Substantia nigra (tissue), 51 donors: ENCODE measurements at places on chromosomes 16 and 17.

- DNase-seq, result no peak
These were observed 190.6 kb downstream of the CYLD start for GRCh38 chr16:50932348-50932935.

- no peak for DNase-seq
These were observed 47.1 kb downstream of the VMP1 start for GRCh38 chr17:59754552-59754951.

GRCh38 chr17:73719588-73720071, 75.4 kb upstream of the SDK2 start:
- DNase-seq, result peak; percentile 82

- no peak for DNase-seq
These were observed 23.2 kb downstream of the MNT start for GRCh38 chr17:2377659-2378058.

- no peak for DNase-seq
These were observed 408.4 kb downstream of the ZFHX3 start for GRCh38 chr16:72639494-72639893.

GRCh38 chr17:56451629-56452028, 141.9 kb upstream of the NOG start:
- DNase-seq, result no peak

- no peak for DNase-seq
These were observed 59.2 kb downstream of the ANKRD11 start for GRCh38 chr16:89431158-89431584.

GRCh38 chr17:35377068-35377467, 3.6 kb upstream of the SLFN11 start:
- DNase-seq, result no peak

- no peak for DNase-seq
These were observed 103.3 kb upstream of the CLEC3A start for GRCh38 chr16:77918809-77919707.

GRCh38 chr16:1488054-1488601, 616 bp downstream of the PTX4 start:
- DNase-seq, result no peak

DNA sequence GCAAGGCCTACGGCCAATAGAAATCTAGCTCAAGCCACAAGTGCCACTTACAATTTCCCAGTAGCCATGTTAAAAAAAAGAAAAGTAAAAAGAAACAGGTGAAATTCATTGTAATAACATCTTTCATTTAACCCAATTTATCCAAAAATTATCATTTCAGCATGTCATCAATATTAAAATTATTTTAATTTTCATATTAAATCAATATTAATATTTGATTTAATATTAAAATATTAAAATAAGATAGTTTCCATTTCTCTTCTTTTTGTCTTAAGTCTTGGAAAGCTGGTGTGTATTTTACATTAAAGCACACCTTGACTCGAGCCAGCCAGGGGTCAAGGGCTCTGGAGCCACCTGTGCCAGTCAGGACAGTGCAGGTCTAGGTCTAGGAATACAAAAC, 12.7 kb upstream of the C16orf74 start:
- no peak for DNase-seq

GRCh38 chr17:75265614-75266315, 4.1 kb downstream of the MRPS7 start:
- DNase-seq, result no peak

- no peak for DNase-seq
These were observed 6.9 kb downstream of the HERPUD1 start for GRCh38 chr16:56938664-56939513.

DNA sequence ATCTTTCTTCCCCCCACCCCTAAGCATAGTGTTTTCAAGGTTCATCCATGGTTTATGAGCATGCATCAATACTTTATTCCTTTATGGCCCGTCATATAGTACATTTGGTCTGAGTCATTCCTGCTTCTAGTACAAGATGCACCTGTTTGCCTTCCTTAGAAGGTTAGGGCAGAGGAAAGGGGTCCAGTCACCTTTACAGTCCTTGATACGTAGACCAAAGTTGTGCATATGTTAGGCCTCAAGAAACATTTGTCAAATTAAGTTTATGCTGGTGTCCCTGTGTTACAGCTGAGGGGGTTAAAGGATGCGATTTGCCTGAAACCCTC, 1.4 kb downstream of the CYB5D2 start:
- DNase-seq, result no peak

DNA sequence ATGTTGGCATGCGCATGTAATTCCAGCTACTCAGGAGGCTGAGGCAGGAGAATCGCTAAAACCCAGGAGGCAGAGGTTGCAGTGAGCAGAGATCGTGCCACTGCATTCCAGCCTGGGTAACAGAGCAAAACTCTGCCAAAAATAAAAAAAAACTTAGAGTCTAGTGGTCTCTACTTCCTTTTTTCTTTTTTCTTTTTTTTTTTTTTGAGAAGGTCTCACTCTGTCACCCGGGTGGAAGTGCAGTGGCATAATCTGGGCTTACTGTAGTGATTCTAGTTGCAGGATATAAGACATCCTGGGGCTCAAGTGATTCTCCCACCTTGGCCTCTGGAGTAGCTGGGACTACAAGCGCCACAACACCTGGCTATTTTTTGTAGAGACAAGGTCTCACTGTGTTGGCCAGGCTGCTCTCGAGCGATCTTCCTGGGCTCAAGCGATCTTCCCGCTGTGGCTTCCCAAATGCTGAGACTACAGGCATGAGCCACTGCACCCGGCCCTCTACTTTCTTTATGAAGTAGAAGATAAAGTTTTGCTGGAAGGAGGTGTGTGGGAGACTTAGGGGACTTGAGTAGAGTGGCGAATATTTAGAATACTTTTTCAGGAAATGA, 47.9 kb upstream of the TAOK1 start:
- no peak for DNase-seq

DNA sequence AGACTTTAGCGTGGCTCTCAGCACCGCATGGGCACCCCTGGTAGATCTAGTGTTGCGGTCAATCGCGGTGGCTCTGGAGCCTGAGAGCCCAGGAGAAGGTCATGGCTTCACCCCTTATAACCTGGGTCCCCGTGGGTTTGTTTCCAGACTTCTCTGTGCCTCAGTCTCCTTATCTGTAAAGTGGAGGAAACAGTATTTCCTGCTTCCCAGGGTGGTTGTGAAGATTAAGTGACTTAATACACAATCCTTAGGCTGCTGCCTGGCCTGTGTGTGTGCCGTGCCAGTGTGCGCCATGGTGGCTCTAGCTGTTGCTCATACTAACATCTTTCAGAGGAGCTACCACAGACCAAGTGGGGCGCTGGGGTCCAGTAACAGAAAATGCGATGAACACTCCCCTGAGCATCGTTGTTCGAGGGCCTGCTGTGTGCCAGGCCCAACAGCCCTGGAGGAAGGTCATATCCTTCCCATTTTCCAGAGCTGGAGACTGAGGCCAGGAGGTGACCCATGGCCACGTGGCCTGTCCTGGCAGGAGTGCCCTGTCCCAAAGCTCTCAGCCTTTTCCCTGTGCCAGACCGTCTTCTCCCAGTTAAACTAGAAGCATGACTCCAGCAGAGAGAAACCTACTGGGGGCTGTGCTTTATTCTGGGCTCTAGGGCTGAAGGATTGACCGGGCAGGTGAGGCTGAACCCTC, 70.1 kb downstream of the CMIP start:
- no peak for DNase-seq

DNA sequence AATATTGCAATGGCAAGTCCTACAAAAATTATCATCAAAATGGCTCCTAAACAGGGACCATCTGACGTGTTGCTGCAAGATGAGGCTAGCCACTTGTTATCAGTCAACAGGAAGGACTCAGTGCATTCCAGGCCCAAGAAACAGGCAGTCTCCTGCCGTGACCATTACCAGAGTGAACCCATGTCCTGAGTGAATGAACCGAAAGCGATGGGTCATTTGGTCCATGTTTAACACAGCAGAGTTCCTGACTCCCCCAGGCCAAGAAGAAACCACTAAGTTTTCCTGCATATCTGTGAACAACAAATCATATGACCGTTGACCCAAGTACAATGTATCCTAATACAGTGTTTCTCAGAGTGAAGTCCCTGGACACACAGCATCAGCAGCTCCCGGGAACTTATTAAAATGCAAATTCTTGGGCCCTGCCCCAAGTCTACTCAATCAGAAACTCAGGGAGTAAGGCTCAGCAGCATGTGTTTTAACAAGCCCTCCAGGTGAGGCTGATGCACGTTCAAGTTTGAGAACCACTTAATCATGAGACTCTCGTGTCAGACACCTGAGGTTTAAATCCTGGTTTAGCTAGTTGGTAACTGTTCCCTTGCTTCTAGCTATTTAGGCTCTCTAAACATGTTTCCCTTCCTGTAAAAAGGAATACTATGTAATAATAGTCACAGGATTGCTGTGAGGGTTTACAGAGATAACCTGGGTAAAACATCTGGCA, 429.4 kb upstream of the MAF start:
- no peak for DNase-seq

GRCh38 chr17:80827646-80828643, 163.7 kb upstream of the CHMP6 start:
- DNase-seq, result no peak

- no peak for DNase-seq
These were observed 90.1 kb downstream of the CLEC16A start for GRCh38 chr16:11034481-11034931.

DNA sequence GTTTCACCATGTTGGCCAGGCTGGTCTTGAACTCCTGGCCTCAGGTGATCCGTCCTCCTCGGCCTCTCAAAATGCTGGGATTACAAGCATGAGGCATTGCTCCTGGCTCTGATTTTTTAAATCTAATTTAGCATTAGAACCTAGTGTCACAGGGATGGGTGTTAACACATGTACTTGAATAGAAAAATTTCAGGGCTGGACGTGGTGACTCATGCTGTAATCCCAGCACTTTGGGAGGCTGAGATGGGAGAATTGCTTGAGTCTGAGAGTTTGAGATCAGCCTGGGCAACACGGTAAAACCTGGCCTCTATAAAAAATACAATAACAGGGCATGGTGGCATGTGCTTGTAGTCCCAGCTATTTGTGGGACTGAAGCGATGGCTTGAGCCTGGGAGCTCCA, 6.0 kb upstream of the RNF135 start:
- DNase-seq, result no peak

GRCh38 chr16:12690024-12690423, 113.7 kb downstream of the CPPED1 start:
- no peak for DNase-seq

DNA sequence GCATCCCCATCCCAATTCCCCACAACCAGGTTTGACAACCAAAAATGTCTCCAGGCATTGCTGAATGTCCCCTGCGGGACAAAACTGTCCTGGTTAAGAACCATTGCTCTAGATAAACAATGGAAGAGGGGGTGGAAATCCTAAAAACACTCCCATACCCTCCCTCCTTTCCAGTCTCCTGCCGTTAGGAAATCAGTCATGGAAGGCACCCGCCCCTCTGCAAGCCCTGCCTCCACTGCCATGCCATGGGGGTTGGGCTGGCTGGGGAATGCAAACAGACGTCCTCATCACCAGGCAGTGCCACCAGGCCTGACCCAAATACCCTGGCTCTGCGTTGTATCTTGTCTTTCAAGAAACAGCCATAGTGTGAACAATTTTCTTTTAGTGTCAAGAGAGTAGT, 57.5 kb downstream of the CYTH1 start:
- peak; percentile 43 for DNase-seq

DNA sequence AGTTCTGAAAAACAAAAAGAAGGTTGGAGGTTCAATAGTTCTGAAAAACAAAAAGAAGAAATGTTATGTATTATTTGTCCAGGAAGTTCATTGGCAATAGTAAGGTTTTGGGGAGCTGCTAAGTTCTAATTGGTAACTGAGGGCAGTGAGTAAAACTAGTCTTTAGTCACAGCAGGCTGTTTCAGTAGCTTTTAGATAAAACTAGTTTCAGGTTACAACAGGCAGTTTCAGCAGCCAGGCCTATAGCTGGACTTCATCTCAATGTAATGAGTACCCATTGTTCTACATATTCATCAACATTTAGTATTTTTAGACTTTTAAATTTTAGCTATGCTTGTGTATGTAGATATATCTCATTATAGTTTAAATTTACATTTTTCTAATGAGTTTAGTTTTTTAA, 639.3 kb downstream of the TOX3 start:
- no peak for DNase-seq

GRCh38 chr17:50818921-50819657, 16.3 kb upstream of the WFIKKN2 start:
- no peak for DNase-seq

DNA sequence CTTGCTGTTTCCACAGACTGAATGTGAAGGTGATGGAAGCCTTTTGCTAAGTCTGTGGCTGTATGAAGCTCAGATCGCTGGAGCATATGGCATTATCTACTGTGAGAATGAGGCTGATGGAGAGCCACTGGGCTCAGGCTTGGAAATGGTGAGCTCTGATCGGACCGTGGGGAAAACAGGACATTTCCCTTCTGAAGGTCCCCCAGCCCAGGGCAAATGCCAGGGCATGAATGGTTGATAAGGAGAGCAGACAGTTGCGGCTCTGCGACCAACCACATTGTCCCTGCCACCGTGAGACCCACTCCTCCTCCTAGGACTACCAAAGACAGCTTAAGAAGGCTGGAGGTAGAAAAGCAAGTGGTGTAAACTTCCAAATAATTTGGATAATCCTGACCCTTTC, 4.7 kb upstream of the CUEDC1 start:
- DNase-seq, result no peak

DNA sequence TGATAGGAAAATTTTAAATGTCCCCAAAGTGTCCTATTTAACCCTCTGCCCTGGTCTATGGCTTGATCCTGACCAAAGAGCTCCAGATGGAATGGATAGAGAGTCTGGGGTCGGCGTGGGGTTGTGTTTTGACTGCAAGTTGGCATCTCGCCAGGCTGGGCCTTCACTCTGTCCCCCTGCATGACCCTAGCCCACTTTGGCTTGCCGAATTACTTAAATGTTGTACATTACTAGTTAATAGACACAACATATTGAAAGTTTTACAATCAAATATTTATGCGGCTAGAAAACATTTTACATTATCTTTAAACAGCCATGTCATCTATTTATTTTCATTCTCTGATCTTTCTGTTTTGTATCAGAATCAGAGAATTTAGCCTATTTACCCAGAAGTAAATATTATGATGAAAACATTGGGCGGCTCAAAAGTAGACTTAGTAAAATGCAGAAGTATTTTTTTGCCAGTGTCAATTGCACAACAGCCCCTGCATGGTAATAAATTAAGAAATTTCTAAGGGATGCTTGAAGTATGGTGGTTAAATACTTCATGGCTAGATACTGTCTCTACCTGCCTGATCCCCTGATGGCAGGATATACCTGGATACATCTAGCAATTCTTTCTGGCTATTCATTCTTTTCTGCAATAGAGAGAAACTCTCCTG, 18.8 kb upstream of the MYOCD start:
- no peak for DNase-seq

GRCh38 chr17:46851029-46851741, at the start of gene WNT9B:
TSS of gene WNT9B (plus strand) at chr17:46851583. CDS start at chr17:46851639, 56 bp downstream.
- DNase-seq, result no peak

DNA sequence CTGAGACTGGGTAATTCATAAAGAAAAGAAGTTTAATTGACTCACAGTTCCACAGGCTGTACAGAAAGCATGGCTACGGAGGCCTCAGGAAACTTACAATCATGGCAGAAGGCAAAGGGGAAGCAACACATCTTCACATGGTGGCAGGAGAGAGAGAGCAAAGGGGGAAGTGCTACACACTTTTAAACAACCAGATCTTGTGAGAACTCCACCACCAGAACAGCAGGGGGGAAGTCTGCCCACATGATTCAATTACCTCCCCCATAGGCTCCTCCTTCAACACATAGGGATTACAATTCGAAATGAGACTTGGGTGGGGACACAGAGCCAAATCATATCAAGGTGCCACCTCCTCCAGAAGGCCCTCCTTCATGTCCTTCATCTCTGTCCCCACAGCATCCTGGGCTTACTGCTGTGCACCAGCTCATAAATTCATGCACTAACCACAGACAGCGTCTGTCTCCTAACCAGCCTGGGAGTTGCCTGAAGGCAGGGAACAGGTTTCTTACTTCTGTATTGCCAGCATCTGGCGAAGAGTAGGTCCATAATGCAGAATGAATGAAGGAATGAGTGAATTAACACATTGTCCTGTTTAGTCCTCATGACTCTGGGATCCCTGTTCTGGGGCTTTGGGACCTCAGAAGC, 74.4 kb downstream of the WSB1 start:
- DNase-seq, result no peak
